ENCODE measurements at places on chromosomes 12 and 14.
A peak's percentile ranks its signal among the peaks of the same experiment; 100 is the strongest.

- no peak for DNase-seq
These were observed 14.3 kb upstream of the PAPLN start for GRCh38 chr14:73223049-73223448.

DNA sequence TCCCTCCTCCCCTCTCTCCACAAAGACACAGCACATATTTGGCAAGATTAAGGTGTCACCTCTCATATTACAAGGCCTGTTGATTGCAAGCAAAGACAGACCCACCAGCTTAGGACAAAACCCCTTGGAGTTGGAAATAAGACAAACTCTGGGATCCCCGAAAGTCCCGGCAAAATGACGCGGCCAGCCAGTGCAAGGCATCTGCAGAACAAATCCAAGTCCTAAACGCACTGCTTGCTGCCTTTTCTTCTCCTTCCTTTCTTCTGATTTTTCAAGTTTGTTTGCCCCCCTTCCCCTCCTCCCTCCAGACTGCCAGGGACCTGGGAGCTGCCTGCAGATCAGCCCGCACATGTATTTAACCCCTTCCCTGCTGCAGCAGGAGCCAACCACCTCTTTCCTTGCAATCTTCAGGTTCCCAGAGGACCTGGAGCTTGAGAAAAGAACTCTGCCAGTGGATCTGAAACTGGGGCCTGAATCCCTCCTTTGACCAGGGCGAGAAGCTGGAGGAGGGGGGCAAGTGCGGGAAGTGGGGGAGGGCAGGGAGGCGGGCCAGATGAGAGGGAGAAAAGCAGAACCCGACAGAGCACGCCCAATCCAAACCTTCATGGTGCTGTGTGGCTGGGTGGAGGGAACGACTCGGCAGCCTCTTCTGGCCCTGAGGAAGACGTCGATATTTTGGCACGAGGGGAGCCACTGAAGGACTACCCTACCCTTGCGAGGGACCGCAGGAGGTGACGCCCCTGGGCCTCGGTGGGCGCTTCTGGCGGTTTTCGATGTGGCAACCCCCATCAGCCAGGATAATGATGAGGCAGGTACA is 2.0 kb upstream of the NTF3 start:
- DNase-seq = no peak

DNA sequence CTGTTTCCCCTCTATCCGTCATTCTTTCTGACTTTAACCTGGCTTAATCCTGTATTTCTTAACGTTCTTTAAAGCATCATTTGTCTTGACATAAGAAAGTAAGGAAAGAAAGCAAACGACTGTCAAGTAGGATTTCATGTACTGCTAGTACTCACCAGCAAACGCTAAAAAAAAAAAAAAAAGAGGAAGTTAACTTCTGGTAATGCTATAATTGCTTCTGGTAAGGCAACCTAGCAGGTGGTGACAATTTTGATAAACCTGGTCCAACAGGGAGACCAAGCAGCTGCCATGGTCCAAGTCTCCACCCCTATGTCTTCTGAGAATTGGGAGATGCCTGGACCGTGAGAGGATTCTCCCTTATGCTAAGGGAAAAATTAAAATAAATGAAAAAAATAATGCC is 306.6 kb downstream of the DAD1 start:
- DNase-seq = no peak

DNA sequence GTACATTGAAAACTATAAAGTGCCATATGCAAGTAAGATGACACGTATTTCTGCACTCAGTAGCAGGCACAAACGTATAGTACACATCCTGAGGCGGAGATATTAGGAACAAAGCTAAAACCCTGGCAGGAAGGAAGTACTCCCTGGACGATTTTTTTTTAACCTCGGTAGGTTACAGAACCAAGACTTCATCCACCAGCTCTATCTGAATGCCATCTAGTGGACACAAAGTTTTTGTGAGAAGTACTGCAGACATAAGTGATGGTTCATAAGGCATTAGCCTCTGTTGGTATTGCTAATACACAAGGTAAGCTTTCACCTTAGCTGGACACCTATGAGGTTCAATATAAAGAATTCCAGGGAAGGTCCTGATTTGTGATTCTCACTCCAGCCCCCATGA is 83.0 kb upstream of the CCDC196 start:
- DNase-seq = peak; percentile 15

- no peak for DNase-seq
These were observed 215.0 kb upstream of the CRY1 start for GRCh38 chr12:107308310-107308709.

DNA sequence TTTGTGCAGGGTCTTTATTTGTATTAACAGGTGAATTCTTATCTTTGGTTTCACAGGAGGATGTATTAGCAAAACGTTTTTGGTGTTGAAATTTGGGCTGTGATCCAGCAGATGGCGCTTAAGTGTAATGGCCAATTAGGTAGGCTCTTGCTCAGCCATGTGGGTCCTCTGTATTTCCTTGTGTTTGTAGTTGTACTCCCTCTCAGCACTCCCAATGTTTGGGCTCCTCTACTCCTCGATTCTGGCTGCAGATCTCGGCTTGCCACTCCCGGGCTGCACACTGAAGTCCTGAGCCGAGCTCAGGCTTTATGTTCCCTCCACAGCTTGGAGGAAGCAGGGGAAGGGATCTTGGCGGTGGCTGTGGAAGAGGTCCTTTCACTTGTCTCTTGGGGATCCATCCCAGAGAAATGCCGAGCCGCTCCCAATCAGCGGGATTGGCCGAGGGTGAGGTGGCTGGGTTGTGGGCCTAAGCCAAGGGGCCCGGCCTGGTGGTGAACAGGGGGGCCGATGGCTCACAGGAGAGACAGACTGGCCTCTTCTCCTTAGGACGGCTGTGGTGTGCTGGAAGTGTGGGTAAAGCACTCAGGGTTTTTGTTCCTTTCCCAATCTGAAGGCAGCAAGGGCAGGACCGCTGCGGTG is 133.7 kb downstream of the AEBP2 start:
- peak; percentile 14 for DNase-seq

DNA sequence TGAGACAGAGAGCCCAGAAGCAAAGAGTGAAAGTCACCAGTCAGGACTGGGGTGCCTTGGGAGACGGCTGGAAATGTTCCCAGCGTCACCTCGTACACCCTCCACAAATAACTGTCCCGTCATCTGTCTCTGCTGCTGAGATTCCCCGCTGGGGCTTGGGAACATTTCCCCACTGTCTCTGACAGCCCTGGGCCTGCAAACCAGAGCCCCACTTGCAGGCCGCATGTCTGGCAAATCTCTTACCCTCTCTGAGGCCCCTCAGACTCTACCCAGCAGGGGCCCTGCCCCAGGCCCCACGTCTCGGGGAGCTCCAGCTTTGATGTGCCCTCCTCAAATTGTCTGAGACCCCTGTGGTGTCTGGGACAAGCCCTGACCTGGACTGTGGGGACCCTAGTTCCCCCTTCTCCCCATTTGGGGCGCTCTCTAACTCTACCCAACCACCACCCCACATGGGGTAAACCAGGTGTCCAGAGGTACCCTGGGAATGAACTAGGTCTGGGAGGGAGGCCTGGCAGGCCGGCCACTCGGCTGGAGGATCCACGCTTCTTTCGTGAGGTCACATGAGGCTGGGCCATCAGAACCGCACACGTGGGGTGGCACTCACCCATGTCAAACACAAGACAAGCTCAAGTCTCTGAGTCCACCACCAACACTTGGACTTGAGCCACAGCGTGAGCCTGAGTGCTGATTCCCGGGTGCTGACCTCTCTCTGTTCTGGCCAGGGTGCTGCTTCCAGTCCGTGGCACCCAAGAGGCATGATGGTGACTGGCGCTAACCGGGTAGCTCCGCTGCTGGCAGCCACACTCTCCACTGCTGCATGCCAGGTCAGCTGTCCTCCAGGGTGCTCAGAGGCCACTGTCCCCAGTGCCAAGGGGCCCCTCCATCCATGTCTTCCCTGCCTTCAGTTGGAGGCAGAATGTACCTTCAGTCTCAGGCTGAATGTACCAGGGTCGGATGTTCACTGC is 59.8 kb downstream of the DIO3 start:
- DNase-seq = no peak

GRCh38 chr14:33386781-33387180 is 448.1 kb downstream of the NPAS3 start:
- no peak for DNase-seq

GRCh38 chr12:102484017-102484416 is 3.7 kb upstream of the IGF1 start:
- DNase-seq = no peak

DNA sequence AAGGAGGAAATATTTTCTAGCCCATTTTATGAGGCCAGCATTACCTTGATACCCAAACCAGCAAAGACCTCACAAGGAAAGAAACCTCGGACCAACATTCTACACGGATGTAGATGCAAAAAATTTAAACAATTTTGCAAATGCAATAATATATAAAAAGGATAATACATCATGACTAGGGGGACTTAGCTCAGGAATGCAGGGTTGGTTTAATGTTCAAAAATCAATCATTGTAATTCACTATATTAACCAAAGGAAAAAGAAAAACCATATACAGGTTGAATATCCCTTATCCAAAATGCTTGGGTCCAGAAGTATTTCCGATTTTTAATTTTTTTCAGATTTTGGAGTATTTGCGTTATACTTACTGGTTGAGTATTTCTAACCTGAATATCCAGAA is 33.0 kb downstream of the TPCN1 start:
- no peak for DNase-seq

- no peak for DNase-seq
These were observed 175.8 kb downstream of the SLC2A13 start for GRCh38 chr12:39930101-39930500.

DNA sequence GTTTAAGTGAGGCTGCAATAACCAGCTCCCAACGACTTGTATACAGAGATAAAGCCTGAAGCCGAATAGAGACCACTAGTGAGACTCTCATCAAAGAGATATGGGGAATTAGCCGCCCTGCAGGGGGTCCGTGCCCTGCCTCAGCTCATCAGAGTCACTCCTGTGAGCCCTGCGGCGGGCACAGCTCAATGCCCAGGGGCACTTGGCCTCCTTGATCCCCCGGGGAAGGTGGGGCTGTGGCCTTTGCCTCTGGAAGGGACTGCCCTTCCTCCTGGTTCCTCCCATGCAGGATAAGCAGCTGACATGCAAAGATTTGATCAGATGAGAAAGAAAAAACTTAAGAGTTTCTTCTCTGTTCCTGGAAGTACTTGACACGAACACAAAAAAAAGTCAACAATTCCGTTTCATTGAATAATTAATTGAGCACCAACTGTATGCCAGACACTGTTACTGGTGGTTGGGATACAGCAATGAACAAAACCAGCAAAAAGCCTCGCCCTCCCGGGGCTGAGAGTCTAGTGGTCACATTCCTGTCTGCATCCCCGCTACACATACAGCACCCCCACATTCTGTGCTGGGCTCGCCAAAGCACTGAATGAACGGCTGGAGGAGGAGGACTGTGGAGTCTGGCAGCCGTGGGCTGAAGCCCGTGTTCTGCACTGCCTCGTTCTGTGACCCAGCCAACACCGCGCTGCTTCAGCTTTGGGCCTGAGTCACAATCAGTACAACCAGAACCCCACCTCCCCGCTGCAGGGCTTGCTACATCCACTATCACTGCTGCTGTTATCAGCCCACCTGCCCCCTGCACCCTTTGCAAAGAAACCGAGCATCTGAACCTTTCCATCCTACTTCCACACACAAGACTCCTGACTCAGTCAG is 10.3 kb downstream of the TTC7B start:
- no peak for DNase-seq

- DNase-seq = no peak
These were observed 13.5 kb downstream of the UBR7 start for GRCh38 chr14:93220509-93220908.

GRCh38 chr12:70627677-70628076 is 9.6 kb downstream of the PTPRB start:
- DNase-seq = no peak

GRCh38 chr12:52582486-52582885 is 8.8 kb upstream of the KRT74 start:
- no peak for DNase-seq

GRCh38 chr12:61854902-61855301 is 405.3 kb upstream of the USP15 start:
- DNase-seq = no peak

DNA sequence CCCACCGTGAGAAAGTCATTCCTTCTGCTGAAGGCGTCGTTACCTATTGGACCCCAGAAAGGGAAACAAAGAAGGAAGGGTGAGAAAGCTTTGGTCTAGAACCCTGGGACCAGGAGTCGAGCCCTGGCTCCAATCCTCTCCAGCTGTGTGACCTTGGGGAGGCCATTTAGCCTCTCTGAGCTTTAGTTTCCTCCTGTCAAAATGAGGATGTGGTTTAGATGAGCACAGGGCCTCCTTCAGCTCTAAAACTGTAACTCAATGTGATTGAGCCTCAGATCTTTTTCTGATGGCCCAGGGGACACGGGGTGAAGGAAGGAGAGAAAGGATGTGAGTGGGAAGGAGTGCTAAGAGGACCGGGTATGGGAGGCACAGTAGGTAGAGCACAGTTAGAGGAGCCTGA is 7.7 kb downstream of the JDP2 start:
- DNase-seq = no peak

DNA sequence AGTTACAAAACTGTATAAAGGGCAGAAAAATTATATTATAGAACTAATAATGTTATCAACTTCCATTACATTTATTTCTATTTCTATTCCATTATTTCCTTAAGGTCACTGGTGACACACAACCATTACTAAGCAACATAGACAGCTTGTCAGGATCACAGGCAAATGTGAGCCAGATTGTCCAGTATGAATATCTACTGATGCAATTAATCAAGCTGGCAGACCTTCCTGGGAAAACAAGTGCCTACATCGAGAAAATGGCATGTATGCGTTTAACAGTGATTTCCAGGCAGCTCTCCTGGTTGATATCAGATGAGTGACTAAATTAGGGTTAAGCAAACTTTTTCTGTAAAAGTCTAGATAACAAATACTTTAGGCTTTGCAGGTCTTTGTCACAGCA is 36.9 kb upstream of the TSPAN8 start:
- DNase-seq = no peak

- no peak for DNase-seq
These were observed 29.0 kb downstream of the SERPINA11 start for GRCh38 chr14:94423453-94424056.

- no peak for DNase-seq
These were observed 918 bp upstream of the INHBE start for GRCh38 chr12:57454213-57454565.

- no peak for DNase-seq
These were observed 6.6 kb downstream of the ERBB3 start for GRCh38 chr12:56086608-56087007.

DNA sequence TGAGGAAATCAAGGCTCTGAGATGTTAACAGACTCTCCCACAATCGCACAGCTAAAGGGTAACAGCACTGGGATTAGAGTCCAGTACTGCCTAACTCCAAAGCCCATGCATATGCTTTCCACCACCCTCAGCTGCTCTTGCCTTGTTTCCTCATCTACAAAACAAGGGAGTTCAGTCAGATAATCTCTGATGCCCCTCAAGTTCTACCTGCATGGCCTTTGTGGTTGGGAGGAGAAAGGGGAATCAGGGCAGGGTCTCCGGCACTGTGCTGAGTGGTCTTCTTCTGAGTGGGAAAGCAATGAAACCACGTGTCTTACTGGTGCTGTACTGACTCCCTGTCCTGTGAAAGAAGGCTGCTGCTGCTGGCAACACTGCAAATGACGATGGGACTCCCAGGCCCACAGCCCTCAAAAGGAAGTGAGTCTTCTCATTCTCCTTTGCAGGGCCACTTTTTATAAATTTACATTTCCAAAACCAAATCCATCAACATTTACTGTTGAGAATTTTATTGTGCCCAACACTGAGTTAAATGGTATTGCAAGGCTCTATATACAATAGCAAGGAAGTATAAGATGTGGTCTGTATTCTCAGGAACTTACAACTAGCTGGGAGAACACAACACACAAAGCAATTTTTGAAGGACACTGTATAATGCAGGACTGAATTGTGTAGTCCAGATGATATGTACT is 19.7 kb upstream of the DUSP16 start:
- no peak for DNase-seq

Data from NCI-H1417 treated with DMSO at 0.1 percent for 48 hours (cell line).